Left lobe of liver (tissue), 2 donors: ENCODE measurements at places on chromosomes 3 and 15. TPM values are rescaled to one million over a fixed set of nuclear protein-coding genes. Genes with fewer than 3 reads are reported as not detected.

DNA sequence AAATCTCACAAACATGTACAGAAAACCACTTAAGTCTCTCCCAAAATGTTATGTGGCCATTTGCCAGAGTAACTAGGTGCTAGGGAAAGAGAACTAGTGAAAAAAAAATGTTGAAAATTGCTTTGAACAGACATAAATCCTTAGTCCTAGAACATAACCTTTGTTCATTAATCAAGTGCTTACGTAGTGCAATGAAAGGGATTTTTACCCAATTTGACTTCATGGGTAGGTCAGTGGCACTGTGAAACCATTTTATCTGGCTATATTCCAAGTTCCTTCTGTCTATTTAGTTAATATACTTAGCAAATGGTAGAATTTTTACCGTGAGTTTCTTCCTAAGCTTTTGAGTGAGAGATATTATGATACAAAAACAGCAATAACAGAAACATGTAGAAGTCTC lies 209.4 kb downstream of the DIPK2A start:
- DNase-seq, result no peak

DNA sequence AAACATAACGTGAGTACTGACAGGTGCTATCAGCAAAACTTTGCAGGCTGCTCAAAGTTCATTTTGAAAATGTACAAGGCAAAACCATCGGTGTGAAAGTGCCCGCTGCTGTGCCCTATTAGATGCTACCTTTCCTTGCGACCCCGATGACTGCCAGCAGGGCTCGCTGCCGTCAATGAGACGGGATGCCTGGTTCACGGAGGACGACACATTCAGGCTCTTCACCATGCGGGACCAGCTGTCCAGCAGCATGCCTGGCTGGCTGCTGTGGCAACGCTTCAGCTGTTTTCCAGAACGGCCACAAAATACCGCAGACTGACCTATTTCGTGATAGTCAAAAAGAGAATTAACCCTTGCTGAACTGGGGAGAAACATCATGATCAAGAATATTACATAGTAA lies 92.7 kb upstream of the OCA2 start:
- no peak for DNase-seq

GRCh38 chr3:13693441-13693840 lies 144.5 kb downstream of the FBLN2 start:
- no peak for DNase-seq

The MED12L gene
- 0.15 TPM for total RNA-seq

GRCh38 chr3:36923523-36923943 lies 21.3 kb downstream of the TRANK1 start:
- no peak for DNase-seq

- peak; percentile 24 for DNase-seq
Measured at GRCh38 chr3:184737063-184737462, 25.2 kb upstream of the MAGEF1 start.

DNA sequence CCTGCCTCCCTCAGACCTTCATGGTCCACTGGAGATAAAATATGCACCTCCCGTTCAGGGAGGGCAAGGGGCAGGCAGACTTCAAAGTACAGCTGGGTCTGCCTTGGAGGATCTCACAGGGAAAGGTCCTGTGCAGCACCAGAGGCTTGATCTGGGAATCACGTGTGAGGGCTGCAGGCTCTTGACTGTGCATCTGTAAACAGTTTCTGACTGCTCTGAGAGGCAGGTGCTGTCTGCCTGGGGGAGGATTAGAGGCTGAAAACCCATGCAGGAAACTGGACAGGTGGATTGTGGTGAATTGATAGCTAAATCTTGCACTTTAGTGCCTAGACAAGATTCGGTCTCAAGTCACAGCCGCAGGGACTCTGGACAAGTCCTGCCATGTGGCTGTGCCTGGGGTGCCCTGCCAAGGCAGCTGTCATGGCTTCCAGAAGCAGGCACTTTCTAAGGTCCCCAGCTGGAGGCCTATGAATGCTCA lies 239.3 kb downstream of the EPHB1 start:
- no peak for DNase-seq

GRCh38 chr3:32095431-32095830 lies 11.0 kb upstream of the GPD1L start:
- no peak for DNase-seq

GRCh38 chr3:29426302-29427226 lies 145.7 kb downstream of the RBMS3 start:
- DNase-seq, result no peak

DNA sequence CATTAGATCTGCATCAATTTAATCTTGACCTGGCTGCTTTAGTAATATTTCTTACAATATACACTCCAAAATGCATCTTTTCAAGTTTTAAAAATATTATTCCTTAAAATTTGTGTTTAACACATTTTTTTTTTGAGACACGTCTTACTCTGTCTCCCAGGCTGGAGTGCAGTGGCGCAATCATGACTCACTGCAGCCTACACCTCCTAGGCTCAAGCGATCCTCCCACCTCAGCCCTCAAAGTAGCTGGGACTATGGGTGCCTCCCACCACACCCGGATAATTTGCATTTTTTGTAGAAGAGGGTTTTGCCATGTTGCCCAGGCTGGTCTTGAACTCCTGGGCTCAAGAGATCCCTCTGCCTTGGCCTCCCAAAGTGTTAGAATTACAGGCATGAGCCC lies 73.6 kb downstream of the ETV5 start:
- no peak for DNase-seq
